Activated CD8-positive, alpha-beta T cell treated with anti-CD3 and anti-CD28 coated beads for 36 hours (primary cell): ENCODE measurements at places on chromosomes 2 and 18.

DNA sequence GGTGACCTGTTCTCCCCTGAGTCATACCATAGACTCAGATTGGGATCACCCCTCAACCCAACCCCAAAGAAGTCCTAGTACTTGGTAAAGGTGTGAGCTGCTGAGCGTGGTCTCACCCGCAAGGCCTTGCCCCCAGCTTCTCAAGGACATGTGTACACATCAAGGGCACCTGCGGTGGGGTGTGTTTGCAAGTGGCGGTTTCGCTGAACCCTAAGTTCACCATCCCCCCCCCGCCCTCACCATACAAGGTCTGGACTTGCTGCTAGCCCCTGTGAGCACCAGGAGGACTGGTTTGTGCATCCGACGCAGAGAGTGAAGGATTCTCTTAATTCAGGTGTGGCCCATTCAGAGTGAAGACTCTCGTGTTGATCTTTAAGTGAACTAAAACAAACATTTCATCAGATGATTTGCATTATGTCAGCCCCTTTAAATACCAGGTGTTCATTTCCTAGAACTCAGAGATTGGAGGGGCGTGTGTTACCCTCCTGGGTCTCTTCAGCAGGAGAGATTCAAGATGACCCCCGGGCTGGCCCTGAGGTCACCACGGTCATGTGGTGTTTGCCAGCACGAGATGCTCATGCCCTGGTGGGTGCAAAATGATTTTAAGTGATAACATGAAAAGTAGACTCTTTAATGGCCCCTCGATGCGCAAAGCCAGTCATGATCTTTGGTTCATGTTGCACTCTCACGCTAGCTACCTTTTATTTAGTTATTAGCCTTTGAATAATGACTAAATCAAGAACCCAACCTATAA, 27.8 kb downstream of the MTERF4 start:
- no peak for DNase-seq

GRCh38 chr18:46053368-46054095, 18.5 kb downstream of the PSTPIP2 start:
- DNase-seq, result no peak

DNA sequence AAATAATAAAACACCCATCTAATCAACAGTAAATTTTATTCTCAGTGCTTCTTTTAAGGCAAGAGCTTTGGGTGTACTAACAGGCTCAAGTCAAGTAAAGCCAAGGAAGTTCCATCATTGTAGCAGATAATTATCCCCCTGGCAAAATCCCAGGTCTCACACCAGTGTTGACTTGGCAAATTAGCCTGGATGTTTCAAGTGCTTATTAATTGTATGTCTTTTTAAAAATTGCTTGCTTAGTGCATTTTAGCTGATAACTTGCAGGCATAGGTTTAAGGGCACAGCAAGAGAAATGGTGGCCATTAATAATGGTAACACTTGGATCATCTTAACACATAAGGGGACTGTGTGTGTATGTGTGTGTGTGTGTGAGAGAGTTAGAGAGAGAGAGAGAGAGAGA, 42.0 kb upstream of the FMNL2 start:
- no peak for DNase-seq

GRCh38 chr18:79940814-79941472, 10.5 kb downstream of the SLC66A2 start:
- no peak for DNase-seq

DNA sequence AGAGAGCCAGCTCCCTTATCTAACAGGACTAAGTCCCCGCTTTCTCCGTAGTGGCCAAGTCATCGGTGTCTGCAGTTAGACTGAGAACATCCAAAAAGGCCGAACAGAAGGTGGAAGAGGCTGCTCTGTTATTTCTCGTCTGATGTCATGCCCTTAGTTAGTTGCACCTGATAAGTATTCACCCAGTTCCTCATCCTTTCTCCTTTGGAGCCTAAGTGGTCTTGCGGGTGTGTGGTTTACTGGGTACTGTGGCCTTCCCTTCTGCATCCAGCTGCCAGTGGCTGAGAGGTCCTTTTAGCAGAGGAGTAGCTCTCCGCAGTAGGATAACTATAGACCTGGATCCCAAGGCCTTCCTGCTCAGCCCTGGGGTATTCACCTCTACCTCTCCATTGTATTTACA, 211.6 kb downstream of the BCL2 start:
- DNase-seq, result no peak

DNA sequence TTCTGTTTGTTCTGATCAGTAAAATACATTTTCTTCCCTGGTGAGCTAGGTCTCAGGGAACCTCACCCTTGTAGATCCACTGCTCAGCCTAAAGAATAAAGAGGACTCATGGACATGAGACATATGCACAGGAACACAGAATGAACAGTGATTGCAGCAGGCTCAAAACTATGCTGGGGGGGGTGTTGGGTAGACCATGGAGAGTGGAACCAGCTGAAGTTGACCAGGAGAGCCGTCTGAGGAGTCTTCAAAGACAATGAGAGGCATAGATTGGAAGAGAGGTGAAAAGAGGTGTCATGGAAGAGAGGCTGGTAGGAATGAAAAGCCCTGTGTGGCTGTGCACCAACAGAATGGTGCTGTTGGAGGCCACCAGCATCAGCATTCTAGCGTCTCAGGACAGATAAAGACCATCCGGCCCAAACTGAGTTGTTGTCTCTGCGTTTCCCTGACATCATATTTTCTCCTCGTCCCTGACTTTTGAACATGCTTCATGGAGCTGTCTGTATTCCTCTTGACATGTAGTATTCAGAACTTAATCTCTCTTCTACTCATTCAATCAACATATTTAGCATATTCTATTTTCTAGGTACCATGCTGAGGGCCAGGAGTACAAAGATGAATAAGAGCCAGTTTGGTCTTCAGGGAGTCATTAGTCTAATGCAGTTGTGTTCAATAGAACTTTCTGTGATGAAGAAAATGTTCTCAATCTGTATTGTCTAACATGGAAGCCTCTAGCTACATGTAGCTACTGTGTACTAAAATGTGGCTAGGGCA, 331.8 kb downstream of the CYP26B1 start:
- DNase-seq, result no peak

DNA sequence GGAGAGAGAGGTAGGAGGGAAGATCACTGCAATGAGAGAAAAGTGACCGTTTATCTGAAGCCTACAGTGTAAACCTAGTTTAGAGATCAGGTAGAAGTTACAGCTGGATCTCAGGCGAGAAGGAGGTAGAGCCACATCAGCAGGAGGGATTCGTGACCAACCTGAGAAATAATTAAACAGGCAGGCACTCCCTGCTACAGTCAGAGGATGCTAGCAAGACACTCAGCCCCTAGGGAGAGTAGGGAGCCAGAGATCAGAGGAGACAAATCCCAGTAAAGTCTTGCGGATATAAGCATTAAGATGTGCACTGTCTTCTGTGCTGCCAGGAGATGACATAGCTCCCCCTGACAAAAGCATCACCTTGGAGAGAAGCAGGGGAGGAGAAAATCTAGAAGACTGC, 629.1 kb upstream of the SLC39A10 start:
- DNase-seq, result no peak

GRCh38 chr18:46411867-46412690, 244.9 kb downstream of the LOXHD1 start:
- no peak for DNase-seq

DNA sequence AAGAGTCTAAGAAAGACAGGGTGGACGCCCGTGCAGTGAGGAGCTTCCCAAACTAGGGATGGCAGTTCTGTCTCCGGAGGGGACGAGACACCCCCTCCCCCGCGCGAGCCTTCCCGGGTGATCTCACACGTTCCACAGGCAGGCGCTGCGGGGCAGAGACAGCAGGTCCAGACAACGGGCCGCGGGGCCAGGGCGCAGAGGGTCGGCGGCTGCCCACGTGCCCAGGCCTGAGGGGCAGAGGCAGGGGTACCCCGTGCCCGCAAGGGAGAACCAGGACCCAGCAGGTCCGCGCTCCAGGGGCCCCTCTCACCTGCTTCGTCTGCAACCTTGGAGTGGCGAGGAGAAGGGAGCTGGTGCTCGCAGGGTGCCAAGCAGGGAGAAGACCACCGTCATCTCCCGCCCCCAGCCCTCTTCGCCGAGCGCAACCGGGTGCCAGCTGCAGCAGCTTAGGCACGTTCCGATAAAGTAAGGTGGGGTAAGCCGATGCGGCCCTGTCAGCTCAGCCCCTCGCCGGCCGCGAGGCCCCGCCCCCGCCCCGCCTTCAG, at the start of gene GPR155:
TSS of gene GPR155 (minus strand) at position 467 of the 545 bp plus-strand sequence. CDS start 5,073 bp downstream, outside the sequence.
- DNase-seq, result peak; percentile 64

- DNase-seq, result no peak
These were observed 170.9 kb upstream of the PXDN start for GRCh38 chr2:1915196-1915595.

DNA sequence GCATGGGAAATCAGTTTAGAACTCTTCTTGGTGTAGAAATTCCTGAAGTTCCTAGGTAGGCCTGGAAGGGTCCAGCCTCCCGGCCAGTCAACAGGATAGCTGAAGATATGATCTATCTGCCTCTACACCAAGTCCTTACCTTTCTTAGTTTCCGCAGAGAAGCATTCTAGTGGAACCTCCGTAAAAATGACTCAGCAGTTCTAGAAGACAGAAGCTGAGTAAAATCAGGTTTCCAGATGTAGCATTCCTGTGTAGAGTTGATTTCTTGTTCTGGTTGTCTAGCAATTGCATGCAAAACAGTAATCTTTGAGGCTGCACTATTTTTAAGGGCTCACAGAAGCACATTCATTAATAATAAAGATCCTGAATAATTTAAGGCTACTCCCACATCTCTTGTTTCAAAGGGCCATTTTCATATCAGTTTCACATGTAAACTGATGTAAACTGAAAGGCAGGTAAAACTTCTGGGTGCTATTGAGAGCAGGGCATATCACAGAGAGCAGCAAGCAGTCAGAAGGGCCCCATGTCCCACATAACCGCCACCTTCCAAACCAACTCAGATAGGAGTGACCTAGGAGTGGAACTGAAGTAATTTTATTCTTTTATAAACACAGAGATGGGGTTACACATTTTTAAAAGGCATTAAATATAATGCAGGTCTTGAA, 3.2 kb upstream of the DYTN start:
- DNase-seq, result no peak

DNA sequence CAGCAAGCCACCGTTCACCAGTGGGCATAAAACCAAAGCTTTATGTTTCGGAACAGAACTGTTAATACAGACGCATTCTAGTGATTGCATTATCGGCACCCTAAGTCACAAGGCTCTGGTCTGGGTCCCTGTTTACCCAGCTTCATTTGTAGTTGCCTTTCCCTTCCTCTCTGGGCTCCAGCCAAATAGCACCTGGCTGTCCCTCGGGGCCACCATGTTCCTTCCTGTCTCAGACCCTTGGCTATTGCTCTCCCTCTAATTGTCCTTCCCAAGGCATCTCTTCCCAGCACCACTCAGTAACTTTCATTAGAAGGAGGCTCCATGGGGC, 75.3 kb downstream of the SDC1 start:
- DNase-seq, result no peak

DNA sequence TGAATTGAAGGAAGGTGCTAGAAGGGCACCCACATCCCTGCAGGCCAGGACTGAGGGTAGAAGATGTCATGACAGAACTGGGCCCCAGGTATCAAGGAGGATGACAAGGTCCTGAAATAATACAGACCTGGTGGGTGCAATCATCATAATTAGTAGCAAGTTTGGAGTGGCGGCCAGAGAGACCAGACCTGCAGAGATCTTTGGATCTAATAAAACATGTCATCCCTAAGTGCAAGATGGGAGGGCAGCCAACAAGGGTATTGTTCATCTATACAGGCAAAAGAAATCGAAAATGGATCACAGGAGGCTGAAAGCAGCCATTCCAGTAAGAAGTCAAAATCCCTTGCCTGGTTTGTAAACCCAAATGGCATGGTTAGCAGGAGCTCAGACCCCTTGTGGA, 111.3 kb upstream of the BOD1L2 start:
- DNase-seq, result no peak

GRCh38 chr2:4354164-4354563, 650.8 kb downstream of the DCDC2C start:
- DNase-seq, result no peak

DNA sequence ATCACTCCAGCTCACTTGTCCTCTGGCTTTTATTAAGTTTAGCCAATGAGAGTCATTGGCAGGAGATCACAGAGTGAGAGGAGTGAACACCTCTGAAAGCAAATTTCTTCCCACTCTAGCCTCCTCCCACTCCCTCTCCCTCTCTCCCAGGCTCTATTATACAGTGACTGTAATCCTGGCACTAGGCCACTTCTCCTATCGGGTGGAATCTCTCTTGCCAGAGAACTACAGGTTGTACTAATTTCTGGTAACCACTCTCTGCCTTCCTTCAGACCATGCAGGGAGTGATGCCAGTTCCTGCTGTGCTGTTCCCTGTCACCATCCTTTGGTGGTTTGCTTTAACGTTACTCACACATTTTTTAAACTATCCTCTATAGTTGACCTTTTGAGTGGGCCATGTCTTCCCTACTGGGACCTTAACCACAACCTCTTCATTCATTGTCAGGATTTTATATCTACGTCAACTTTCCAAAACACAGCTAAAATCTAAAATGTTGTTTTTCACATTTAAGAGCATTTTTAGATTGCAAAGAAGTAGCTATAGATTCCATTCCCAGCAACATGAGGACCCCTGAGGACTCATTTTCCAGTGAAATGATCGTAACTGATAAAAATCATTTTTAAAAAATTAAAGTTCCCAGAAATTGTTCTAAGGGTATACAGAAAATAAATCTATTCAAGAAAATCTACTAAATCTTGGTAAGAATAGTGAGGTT, 217.1 kb downstream of the MREG start:
- DNase-seq, result no peak

DNA sequence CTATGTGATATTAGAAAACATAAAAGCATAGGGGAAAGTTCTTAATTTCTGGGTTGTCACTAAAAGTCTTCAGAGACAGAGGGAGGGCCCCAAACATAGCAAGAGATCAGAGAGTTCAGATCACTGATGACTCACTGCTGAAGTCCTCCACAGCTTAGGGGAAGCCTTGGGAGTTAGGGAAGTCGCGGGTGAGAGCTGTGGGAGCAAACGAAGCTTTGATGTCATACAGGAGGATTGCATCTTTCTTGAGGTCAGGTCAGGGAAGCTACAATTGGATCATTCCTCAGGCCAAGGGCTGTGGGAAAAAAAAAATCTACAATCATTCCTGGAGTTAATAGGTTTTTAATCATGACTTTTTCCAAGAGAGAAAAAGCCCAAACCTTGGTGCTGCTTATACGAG, 96.2 kb downstream of the COPS8 start:
- DNase-seq, result no peak

- no peak for DNase-seq
These were observed 53.3 kb upstream of the AP1S3 start for GRCh38 chr2:223890721-223891120.
